Muscle of back (tissue), 13 donors: ENCODE measurements at places on chromosomes 2 and 18. TPM values are rescaled to one million over a fixed set of nuclear protein-coding genes. Genes with fewer than 3 reads are reported as not detected.
A peak's percentile ranks its signal among the peaks of the same experiment; 100 is the strongest.

The SH3RF3 gene
- polyA plus RNA-seq = 4.4 TPM

The NDUFAF7 gene
- polyA plus RNA-seq = 12.9 TPM

The CPO gene
- polyA plus RNA-seq = 0.22 TPM

The UGT1A10 gene
- polyA plus RNA-seq = not detected

The SIX3 gene
- not detected for polyA plus RNA-seq

The TMSB10 gene
- 1,277 TPM for polyA plus RNA-seq

The LRP2 gene
- 0.18 TPM for polyA plus RNA-seq

The FOXI3 gene
- 5.1 TPM for polyA plus RNA-seq

The TCF4 gene
- 106 TPM for polyA plus RNA-seq

The CRIM1 gene
- polyA plus RNA-seq = 25.1 TPM

The EIF5B gene
- polyA plus RNA-seq = 58.4 TPM

The RHBDD1 gene
- polyA plus RNA-seq = 13.8 TPM

The GIGYF2 gene
- 42.6 TPM for polyA plus RNA-seq

The ELP2 gene
- polyA plus RNA-seq = 107 TPM

DNA sequence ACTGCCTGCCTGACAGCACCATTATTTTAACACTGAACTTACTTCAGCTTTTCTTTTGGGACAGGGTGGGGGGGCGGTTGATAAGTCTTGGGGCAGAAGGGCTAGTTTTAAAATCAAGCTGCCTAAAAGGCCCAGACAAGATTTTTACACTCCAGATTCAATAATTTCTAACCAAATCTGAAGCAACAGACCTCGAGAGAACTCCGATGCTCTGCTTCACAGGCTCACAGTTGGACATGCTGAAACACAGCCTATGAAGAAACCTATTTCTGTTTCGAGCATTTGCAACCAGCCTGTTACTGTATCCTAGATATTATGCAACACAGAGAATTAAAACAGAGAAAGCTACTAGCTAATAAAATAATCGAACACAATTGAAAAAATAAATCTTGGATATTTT lies 1.3 kb upstream of the MYT1L start:
- DNase-seq = no peak

GRCh38 chr2:126798276-126799140 lies 100.2 kb upstream of the TEX51 start:
- DNase-seq = no peak

GRCh38 chr2:241987726-241988125 lies 118.2 kb downstream of the RTP5 start:
- no peak for DNase-seq

- DNase-seq = no peak
These were observed 7.3 kb upstream of the DTNA start for GRCh38 chr18:34702814-34703213.

DNA sequence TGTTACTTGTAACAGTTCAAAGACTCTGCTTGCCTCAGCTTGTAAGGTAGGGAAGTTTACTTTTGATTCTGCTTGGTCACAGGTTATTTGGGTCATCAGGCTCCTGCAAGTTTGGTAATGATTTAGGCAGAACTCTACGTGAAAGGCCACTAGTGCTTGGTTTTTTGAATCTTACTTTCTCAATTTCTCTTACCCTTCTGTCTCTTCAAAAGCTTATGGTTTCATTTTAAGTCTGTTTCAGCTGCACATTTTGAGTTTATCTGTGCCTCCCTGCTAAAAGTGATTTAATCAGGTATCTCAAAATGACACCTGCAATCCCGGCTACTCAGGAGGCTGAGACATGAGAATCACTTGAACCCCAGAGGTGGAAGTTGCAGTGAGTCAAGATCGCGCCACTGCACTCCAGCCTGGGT lies 26.3 kb upstream of the MOCOS start:
- no peak for DNase-seq

GRCh38 chr2:43075811-43076585 lies 150.4 kb downstream of the ZFP36L2 start:
- DNase-seq = peak; percentile 61

DNA sequence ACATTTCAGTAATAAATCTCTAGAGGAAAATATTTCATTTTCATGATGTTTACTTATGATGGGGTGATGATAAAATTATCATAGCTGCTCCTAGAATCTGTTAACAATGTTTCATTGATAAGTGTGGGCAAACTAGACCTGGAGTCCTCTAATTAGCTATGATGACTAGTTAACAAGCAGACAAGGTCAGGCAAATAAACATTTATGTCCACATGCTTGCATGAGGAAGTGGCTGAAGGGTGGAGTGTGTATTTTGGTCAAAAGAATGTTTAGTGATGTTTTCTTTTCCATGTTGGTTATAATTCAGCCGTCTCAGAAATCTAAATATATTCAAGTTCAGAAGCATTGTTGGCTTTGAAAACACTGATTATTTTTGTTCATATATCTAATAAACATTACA lies 99.9 kb upstream of the FN1 start:
- no peak for DNase-seq

GRCh38 chr2:239295377-239296019 lies 105.3 kb downstream of the HDAC4 start:
- DNase-seq = no peak

GRCh38 chr2:108911807-108912628 lies 77.0 kb downstream of the EDAR start:
- DNase-seq = no peak

GRCh38 chr2:80054346-80054675 lies 250.2 kb downstream of the LRRTM1 start:
- DNase-seq = no peak

- peak; percentile 41 for DNase-seq
These were observed 88.1 kb downstream of the TNFRSF11A start for GRCh38 chr18:62413206-62413605.

- DNase-seq = no peak
These were observed 47.8 kb downstream of the ZAP70 start for GRCh38 chr2:97761192-97761591.

DNA sequence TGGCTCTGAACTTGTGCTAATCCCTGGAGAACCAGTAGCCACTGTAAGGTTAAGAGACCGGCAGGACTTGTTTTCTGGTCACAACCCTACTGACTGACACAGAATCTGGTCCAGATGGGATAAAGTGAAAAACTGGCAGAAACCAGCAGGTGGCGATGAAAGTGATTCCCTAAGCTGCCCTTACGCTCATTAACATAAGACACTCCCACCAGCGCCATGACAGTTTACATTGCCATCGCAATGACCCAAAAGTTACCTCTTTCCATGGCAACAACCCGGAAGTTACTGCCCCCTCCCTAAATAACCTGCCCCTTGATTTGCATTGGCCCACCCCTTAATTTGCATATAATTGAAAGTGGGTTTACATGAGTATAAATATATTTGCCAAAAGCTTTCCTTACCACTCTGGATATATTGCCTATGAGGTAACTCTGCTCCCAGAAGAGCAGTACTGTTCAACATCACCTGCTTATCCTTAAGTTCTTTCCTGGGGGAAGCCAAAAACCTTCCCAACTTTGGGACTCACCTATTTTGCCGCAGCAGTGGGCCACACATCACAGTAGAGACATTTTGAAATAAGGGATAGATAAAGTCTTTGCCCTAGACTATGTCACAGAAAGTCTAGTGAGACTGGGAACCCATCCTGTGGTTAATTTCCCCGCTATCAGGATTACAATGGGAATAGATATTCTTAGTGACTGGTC lies 35.8 kb upstream of the AFF3 start:
- no peak for DNase-seq

GRCh38 chr18:9655232-9655767 lies 40.9 kb upstream of the PPP4R1 start:
- no peak for DNase-seq

GRCh38 chr2:44329343-44329742 lies 32.0 kb downstream of the PREPL start:
- no peak for DNase-seq

DNA sequence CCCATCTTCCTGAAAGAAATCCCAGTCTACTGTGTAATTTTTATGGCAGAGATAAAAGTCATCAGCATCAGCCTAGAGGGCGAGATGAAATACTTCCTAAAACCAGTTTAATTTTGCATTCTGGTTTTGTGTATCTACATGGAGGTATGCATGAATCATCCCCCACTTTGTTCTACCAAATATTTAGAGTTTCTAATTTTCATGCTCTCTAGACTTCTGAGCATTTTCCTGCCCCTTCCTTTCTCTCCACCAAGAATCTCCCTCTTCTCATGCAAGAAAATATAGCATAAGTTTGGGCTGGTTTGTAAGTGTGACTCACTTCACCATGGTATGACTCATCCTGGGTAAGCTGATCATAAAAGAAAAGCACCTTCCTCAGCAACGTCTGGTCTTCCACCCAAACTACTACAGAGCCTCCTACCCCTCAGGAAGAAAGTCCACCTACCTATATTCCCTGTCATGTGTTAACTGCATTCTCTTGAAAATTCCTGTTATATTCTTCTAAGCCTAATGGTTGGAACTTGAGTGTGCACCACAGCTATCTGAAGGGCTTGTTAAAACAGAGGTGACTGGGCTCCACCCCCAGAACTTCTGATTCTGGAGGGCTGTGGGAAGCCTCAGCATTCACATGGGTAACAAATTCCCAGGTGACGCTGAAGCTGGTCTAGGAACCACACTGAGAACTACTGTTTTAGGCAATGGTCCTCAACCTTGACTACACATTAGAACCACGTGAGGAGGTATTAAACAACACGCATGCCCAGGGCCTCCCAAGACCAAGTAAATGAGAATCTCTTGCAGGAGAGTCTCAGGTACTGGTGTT lies 37.4 kb upstream of the RAPGEF4 start:
- DNase-seq = no peak

DNA sequence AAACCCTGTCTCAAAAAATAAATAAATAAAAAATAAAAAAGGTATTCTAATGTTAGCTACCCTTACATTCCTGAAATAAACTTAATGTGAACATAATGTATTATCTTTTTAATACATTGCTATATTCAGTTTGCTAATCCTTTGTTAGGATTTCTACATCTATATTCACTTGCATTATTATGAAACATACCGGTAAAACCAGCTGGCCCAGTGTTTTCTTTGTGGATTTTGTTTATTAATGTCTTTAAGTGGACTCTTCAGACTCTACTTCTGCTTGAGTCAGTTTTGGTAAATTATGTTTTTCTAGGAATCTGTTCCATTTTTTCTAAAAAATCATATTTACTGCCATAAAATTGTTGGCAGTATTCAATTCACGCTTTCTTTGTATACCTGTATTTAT lies 34.5 kb downstream of the PTPN2 start:
- no peak for DNase-seq

- DNase-seq = peak; percentile 20
These were observed 77.1 kb upstream of the EPHA4 start for GRCh38 chr2:221649051-221649775.

DNA sequence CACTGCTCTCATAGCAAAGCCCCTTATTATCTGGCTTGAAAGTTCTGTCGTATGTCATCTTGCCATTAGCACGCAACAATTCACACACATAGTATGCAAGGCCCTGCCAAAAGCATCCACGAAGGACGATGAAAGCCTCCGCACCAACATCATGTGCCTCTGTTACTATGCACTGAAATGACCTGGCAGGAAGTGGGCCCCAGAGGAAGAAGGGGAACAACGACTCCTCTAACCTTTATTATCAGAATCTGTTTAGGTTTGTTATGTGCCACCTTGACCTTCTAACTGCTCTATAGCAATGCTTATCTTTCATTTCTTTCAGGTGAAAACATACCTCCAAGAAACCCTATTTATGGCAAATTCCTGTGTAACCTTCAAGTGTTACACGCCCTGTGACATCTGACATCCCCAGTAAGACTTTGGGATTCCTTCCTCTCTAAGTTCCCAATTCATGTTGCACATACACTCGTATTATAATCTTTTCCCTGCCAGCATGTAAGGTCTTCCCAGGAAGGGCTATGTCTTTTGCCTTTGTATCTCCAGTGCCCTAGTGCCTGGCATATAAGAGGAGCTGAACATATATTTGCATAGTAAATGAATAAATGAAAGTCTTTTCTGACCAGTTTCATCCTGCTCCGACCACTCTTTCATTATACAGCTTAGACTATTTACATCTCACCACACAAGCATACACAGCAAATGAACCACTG lies 7.0 kb upstream of the NDUFV2 start:
- DNase-seq = no peak

DNA sequence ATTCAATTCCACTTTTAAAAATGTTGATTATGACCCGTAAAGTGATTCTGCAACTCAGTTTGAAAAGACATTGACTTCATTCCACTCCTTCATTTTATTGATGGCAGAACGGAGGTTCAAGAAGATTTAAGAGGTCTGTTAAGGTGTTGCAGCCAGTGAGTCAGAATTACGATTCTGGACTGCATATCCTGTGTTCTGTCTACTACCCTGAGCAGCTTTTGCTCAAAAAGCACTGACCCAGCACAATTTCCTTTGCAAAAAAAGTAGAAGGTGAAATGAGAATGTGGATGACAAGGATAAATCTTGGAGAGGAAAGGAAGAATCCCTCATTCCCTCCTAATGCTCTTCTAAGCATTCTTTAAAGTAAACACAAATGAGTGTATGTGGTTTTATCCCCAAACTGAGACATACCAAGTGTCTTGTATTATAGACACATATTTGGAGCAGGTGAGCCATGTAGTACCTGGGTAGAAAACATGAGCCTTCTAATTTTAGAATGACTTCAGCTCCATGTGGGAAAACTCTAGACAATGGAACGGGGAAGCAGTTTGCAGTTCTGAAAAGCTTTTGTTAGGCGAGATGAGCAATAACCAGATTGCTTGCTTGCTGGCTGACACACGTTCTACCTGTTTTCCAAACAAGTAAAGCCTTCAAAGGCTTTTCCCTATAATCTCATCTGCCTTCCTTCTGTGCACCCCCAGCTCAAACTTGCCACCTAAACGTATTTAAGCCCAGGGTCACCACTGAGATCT lies 44.7 kb downstream of the TGFA start:
- DNase-seq = no peak

- DNase-seq = no peak
These were observed 212.3 kb downstream of the HDAC4 start for GRCh38 chr2:239188536-239188935.

DNA sequence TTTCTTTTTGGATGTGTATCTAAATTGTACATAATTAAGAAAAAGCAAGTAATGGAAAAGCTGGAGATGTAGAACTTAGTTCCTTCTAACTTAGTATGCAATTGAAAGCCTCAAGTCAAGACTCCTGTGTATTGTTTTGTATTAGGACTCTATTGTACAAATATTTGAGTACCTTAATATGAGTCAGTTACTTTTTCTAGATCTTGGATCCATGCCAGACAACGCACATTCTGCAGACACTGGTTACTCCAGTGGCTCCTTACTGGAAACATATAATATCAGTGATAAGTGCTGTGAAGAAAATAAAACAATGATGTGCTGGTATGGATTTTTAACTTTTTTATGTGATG lies 1.5 kb downstream of the SLC39A10 start:
- DNase-seq = peak; percentile 43

GRCh38 chr2:213161759-213162515 lies 10.5 kb upstream of the IKZF2 start:
- DNase-seq = no peak

- peak; percentile 73 for DNase-seq
These were observed 70.2 kb upstream of the SH3BP4 start for GRCh38 chr2:234881413-234882241.
